ENCODE measurements at places on chromosomes 3 and 15. TPM values are rescaled to one million over a fixed set of nuclear protein-coding genes. Genes with fewer than 3 reads are reported as not detected.
A peak's percentile ranks its signal among the peaks of the same experiment; 100 is the strongest.

- DNase-seq = no peak
Measured at GRCh38 chr3:111103807-111104206, 32.2 kb downstream of the NECTIN3 start.

- DNase-seq = no peak
Measured at GRCh38 chr3:25706213-25706612, 41.5 kb upstream of the TOP2B start.

DNA sequence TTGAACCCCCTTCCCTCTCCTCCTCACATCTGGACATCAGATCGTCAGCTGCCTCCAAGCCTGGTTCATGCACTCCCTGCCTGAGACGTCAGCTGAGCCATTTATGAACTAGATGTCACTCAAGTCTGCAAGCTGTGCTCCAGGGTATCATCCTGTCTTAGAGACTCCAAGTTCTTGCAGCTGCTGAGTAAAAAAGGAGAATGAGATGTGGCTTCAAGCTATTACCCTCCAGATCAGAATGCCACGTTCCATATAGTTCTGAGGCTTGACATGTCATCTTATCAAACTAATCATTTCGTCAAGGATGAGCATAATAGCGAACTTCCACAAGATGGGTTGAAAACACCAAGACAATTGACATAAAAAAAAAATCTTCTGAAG is 766.3 kb downstream of the TBL1XR1 start:
- no peak for DNase-seq

DNA sequence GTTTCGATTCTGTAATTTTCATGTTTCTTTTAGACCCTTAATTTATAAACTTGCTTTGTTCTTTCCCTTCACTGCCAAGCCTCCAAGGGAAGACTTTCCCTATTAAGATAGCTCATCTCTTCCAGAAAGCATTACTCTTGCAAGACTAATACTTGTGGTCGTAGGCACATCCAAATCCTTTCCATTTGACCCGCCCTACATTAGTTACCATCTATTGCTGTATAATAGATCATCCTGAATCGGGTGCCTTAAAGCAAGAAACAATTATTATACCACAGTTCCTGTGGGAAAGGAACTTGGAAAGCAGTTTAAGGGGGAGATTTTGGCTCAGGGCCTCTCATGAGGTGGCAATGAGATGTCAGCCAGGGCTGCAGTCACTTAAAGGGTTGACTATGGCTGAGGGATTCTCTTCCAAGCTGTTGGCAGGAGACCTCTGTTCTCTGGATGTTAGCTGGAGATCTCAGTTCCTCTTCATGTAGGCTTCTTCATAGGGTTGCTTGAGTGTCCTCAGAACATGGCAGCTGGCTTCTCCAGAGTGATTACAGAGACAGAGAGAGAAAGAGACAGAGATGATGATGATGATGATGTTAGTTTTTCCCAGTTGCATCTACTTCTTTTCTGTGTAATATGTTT is 570.4 kb upstream of the TGFBR2 start:
- no peak for DNase-seq

GRCh38 chr3:177470197-177470941 is 273.1 kb upstream of the TBL1XR1 start:
- DNase-seq = no peak

- DNase-seq = no peak
Measured at GRCh38 chr15:65008983-65009382, 19.3 kb upstream of the SPG21 start.

- DNase-seq = peak; percentile 28
Measured at GRCh38 chr15:101169495-101170071, 82.3 kb downstream of the CHSY1 start.

- no peak for DNase-seq
Measured at GRCh38 chr15:41798607-41799487, 24.6 kb downstream of the MAPKBP1 start.

- DNase-seq = no peak
Measured at GRCh38 chr3:40715551-40715950, 190.8 kb downstream of the ZNF621 start.

GRCh38 chr15:101127506-101128076 is 124.3 kb downstream of the CHSY1 start:
- peak; percentile 88 for DNase-seq

- DNase-seq = no peak
Measured at GRCh38 chr3:120652281-120652680, 29.8 kb downstream of the HGD start.

DNA sequence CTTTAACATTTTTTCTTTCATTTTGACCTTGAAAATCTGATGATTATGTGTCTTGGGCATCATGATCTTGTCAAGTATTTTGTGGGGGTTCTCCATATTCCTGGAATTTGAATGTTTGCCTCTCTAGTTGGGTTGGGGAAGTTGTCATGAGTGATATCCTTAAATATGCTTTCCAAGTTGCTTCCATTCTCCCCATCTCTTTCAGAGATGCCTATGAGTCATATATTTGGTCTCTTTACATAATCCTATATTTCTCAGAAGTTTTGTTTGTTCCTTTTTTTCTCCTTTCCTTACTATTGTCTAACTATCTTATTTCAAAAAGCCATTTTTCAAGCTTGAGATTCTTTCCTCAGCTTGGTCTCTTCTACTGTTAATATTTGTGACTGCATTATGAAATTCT is 69.0 kb upstream of the CCDC80 start:
- no peak for DNase-seq

Gene SLC15A2
- not detected for total RNA-seq

Gene TTLL13
- not detected for total RNA-seq

Measured in A172 (cell line).